ENCODE measurements at places on chromosomes 13 and 19.

DNA sequence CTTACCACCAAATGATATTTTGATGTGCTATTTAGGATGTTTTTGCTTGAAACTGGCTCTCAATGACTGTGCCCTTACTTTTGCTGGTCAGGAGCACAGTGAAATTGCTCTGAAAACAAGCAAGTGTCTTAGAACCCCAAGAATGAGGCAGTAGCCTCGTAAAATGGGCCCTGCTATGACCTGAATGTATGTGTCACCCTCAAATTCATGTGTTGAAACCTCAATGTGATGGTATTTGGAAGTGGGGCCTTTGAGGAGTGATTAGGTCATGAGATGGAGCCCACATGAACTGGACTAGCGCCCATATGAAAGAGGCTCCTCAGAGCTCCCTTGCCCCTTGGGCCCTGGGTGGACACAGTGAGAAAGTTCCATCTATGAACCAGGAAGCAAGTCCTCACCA, 155.2 kb downstream of the ZIC5 start:
- no peak for DNase-seq

DNA sequence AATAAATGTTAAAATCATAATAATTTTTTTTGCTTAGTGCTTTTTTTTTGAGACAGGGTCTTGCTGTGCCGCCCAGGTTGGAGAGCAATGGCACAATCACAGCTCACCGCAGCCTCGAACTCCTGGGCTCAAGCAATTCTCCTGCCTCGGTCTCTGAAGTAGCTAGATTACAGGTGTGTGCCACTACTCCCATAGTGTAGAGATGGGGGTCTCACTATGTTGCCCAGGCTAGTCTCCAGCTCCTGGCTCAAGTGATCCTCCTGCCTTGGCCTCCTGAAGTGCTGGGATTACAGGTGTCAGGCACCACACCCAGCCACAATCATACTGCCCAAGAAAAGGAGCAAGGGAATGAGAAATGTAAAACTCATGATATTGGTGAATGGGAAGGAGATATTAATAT, 5.1 kb downstream of the FBL start:
- DNase-seq, result no peak

GRCh38 chr19:543910-544608, at the start of gene GZMM:
GZMM (plus strand) TSS chr19:544053; CDS start chr19:544072, 19 bp downstream.
- DNase-seq, result no peak

DNA sequence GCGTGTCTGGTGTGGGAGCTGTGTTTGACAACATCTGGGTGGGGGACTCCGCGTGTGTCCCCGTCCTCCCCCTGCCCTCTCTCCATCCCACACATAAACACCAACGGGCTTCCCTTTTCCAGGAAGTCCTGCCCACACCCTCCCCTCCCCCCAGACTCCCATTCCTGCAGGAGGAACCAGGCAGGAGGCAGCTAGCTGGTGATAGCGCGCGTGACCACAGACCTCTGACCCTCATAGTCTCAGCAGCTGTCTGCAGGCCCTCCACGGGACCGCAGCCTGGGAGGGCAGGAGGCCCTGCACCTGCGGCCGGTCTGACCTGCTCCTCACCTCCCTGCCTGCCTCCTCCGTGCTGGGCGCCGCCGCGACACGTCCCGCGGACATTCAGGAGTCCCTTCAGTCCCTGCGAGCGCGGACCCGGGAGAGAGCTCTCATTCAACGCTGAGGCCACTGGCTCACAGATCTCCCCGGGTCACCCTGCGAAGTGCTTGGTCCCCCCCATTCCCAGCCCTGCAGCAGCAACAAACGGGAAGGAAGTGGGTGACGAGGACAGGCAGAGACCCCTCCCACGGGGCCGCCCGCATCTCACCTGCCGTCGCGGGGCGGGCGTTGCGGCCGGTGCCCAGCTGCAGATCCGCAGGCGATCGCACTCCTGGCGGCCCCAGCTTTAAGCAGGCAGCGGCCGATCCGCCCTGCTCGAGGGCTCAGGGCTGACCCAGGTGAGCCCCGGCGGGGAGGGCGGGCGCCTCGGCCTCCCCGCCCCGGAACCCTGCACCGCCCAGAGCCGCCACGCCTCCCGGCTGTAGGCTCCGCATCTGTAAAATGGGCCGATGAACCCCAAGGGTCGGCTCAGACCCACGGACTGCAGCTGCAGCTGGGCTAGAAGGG, 1.1 kb upstream of the ACP5 start:
- no peak for DNase-seq
